ENCODE measurements at places on chromosomes 16 and 17.
A peak's percentile ranks its signal among the peaks of the same experiment; 100 is the strongest.

- no peak for DNase-seq
These were observed 81.8 kb upstream of the TBC1D3K start for GRCh38 chr17:37842401-37842800.

DNA sequence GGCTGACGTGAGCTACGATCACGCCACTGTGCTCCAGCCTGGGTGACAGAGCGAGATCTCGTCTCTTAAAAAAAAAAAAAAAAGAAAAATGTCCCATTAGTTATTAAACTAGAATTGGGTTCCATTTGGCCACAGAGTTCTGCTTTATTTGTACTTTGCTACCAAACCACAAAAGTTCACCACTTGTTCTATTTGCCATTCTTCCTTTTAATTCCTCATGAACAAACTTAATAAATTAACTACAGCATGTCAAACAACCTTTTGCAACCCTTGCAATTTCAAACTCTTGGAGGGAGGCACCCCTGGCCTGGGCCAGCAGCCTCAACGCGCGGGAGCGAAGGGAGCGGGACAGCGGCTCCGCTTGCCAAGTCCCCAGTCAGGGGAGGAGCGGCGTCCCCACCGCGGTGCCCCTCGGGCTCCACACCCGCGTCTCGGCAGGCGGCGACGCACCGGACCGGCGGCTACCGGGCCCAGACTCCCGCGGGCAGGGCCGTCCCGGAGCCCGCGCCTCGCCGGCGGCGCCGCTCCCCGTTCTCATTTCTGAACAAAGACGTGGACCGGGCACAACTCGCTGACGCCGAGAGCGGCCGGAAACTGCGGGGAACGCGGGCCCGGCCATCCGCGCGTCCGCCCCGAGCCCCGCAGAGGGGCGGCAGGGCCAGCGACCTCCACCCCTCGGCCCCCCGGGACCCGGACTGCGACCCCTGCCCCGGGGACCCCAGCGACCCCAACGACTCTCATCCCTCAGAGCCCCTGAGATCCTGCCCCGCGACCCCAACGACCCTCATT, 775 bp downstream of the CYTH1 start:
- peak; percentile 68 for DNase-seq

GRCh38 chr17:13885953-13886889, 183.1 kb upstream of the COX10 start:
- no peak for DNase-seq

- DNase-seq, result no peak
These were observed 52.4 kb downstream of the WDR45B start for GRCh38 chr17:82595893-82596292.

- DNase-seq, result no peak
These were observed 41.9 kb downstream of the PKD1 start for GRCh38 chr16:2093793-2094192.

GRCh38 chr17:18005496-18005895, 32.8 kb downstream of the DRC3 start:
- no peak for DNase-seq

- no peak for DNase-seq
These were observed 8.7 kb downstream of the CCL17 start for GRCh38 chr16:57413301-57413730.

DNA sequence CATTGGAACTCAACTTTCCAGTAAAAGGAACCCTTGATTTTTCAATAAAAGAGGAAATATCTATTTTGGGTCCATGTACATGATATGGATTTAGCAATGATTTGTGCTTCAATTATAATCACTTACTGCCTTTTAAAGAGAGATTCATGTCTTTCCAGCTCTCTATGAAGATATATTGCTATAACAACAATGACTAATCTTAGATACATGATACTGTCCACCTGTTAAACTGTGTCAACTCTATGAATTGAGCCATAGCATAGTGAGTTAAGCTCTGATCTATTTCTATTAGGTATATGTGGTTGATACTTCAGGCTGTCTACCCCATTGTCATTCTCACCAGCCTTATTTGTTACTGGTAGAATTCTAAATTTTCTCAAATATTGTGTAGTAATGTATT, 15.0 kb upstream of the MPHOSPH6 start:
- no peak for DNase-seq

- DNase-seq, result no peak
These were observed 18.6 kb downstream of the IGFBP4 start for GRCh38 chr17:40461732-40462342.

DNA sequence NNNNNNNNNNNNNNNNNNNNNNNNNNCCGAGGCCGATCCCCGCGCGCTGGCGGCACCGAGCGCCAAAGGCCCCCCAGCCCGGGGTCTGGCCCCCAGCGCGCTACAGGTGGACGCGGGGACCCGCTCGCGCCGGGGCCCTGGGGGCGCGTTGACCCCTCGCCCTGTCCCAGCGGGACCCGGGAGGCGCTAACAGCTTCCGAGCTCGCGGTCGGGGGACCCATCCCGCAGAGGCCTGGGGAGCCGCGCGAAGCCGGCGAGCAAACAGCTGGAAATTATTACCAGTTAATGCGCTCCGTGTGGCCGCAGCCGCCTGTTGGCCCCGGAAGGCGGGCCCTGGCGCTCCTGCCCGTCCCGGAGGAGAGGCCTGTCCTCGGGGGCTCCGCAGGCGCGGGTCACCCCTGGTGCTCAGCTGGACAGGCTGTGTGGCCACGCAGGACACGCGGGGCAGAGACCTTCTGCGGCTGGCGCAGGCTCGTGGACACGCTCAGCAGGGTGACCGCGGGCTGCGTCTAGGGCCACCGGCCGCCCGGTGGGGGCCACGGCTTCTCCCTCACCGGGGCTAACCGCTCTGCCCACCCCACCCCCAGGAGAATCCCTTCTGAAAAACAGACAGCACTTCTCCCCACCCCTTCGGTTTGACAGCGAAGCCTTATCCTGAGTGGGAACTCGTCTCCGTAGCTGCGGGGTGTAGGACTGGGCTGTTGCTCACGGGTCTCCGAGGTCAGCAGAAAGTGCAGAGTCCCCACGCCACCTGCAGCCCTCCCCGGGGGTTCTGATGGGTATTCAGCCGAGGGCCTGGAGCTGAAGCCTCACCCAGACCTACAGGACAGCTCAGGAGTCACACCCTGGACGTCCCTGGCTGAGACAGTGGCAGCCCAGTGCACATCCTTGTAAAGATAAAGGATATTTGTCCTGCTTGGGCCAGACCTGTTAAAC, 138.7 kb upstream of the RPH3AL start:
- peak; percentile 72 for DNase-seq

GRCh38 chr16:47037396-47037745, 63.9 kb upstream of the DNAJA2 start:
- DNase-seq, result no peak

- no peak for DNase-seq
These were observed 26.1 kb upstream of the TAC4 start for GRCh38 chr17:49873926-49874325.

- no peak for DNase-seq
These were observed 18.4 kb upstream of the TBKBP1 start for GRCh38 chr17:47675380-47676198.

DNA sequence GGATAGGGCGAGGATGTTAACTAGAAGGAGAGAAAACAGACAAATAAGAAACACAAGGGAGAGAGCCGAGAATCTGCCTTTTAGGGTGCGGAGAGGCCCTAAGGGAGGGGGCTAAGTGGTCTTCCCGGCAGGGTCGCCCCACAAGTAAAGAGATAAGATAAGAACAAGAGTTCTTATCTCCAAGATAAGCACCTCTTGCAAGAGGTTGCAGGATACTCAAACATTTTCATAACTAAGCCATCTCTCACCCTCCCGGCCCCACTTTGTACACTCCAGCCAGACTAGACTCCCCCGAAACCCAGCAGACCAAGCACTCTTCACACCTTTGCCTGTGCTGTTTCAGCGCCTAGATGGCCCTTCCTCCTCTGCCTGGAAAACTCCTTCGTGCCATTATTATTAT, 14.3 kb downstream of the ZNF319 start:
- DNase-seq, result no peak

- DNase-seq, result no peak
These were observed 903.1 kb upstream of the SOX9 start for GRCh38 chr17:71217769-71218168.

- DNase-seq, result no peak
These were observed 2183.0 kb downstream of the TP53TG3F start for GRCh38 chr16:35642322-35642835.

All from nephron progenitor cell (in vitro differentiated cells).